ENCODE measurements at places on chromosomes 3 and 15.

DNA sequence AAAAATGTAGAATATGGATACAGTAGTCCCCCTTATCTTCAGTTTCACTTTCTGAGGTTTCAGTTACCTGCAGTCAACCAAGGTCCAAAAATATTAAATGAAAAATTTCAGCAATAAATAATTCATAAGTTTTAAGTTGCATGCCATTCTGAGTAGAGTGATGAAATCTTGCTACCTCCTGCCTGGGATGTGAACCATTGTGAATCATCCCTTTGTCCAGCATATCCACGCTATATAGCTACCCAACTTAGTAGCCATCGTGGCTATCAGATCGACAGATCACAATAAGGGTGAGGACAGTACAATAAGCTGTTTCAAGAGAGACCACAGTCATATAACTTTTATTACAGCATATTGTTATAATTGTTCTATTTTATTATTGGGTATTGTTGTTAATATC, 1.2 kb upstream of the LARS2 start:
- no peak for DNase-seq

- no peak for DNase-seq
Observed at GRCh38 chr3:125165948-125166553, 46.5 kb downstream of the SLC12A8 start.

GRCh38 chr3:27675287-27675686, 46.8 kb downstream of the EOMES start:
- no peak for DNase-seq

DNA sequence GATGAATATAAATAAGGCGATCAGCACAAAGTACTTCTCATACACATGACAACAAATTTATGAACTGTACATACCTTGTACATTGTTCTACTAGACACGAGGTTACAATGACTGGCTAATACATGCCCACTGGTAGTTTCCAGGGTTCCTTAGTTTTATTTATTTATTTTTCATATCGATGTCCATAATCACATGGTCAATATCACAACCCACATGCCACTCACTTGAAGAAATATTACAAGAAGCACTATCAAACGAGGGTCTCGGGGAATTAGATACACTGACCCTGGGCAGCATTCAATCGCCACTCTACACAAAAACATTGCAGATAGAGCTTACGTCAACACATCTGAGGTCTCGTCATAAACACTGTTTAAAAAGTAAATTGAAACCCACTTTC, 21.2 kb upstream of the WNT5A start:
- DNase-seq, result no peak

GRCh38 chr15:89669309-89669865, 9.8 kb downstream of the PLIN1 start:
- no peak for DNase-seq
